A172 (cell line): ENCODE measurements at places on chromosomes 4 and X. TPM values are rescaled to one million over a fixed set of nuclear protein-coding genes. Genes with fewer than 3 reads are reported as not detected.

DNA sequence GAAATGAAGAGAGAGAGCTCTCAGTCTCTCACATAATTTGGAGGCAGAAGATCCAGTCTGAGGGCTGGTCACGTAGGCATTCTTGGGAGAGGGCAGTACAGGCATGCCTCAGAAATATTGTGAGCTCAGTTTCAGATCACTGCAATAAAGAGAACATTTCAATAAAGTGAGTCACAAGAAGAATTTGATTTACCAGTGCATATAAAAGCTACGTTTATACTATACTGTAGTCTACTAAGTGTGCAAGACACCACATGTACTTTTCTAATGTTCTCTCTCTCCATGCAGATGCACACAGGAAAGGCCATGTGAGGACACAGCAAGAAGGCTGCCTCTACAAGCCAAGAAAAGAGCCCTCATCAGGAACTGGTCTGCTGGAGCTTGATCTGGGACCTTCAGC is 583.5 kb upstream of the FAT1 start:
- DNase-seq, result no peak

GRCh38 chr4:130568746-130569145 is 1472.8 kb downstream of the C4orf33 start:
- DNase-seq, result no peak

DNA sequence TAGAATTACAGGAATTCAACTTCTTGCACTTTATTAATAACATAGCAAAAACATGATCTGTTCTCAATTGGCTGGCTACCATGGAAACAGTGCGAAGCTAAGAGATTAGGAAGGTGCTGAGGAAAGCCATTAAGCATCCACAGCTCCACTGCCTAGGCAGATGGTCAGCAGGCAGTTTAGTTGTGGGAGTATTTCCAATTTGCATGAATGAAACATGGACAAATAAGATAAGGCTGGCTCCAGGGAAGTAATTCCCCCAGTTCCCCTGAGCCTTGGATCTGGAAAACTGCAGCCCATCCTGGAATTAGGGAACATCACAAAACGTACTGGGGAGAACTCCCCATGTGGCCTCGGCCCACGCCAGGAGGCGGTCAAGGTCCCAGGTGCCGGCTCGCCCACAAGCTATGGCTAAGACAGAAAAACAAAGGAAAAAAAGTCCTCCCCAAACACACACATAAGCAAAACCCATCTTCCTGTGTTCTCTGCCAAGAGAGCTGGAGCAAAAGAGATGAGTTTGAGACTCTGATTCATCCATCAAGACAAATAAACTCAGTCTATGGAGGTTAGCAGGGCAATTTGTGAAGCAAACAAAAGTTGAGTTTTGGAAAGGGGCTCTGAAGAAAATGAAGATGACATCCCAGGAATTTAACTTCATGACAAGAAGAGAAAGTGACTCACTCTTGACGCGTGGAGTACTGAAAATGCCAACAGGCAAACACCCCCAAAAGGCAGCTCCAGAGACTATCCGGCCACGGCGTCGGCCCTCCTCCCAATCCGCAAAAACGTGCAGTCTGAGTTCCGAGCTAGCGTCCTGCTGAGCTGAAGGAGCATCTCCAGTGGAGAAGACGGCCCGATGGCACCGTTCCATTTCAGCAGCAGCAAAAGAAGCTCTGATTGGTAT is 45.1 kb downstream of the IGFBP7 start:
- peak; percentile 81 for DNase-seq

DNA sequence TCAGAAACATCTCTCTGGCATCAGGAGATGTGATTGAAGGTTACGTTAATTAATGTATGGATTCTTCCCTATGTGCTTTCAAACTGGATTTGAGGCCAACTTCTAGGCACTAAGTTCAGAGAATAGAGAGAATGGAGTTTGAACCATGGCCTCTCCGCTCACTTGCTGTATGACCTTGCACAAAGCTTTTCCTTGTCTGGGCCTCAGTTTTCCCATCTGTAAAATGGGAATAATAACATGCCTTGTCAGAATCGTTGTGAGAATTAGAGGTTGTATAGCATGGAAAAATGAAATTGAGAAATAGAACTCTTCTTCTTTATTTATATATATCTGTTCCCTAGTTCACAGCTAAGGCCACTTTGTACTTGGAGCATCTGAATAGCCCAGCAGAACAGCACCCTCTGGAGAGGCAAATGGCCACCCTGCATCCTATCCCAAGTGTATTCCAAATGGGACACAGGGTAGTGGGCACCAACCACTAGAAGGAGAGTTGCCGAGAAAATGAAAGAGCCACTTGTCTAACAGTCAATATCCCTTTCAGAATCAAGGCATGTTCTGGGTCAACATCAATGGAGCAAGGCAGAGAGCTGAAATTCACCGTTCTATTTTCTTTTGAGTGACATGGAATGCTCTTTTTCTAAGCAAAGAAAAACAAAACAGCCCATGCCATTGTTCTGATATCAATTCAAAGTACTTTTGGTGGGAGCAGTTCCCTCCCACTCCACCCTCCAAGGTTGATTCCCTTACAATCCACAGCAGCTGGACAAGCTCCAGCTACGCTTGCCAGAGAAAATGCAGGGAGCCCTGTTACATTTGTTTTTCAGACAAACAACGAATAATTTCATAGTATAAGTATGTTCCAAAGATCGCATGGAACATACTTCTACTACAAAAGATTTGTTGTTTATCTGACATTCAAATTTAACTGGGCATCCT is 23.3 kb upstream of the MTM1 start:
- no peak for DNase-seq

DNA sequence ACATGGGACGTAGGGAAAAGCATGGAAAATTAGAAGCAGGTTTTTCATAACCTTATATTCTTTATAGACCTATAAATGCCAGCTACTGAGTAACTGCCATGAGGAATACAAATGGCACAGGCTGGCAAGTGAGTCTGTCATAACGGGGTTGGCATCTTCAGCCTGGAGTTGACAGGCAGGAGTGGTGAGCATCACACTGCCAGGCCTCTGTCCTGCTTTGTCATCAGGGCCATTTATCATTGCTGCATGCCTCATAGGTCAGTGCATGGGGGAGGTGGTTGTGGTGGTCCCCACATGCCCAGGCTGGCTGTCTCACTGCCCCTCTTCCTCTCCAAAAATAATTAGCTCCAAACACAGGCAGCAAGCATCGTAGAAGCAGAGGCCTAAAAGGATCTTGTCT is 72.5 kb downstream of the LNX1 start:
- no peak for DNase-seq

TET2 gene
- total RNA-seq, result 8.4 and 9.2 TPM in 2 replicates

ARSH gene
- not detected in 2 replicates for total RNA-seq
